ENCODE measurements at places on chromosomes 3 and 15.

DNA sequence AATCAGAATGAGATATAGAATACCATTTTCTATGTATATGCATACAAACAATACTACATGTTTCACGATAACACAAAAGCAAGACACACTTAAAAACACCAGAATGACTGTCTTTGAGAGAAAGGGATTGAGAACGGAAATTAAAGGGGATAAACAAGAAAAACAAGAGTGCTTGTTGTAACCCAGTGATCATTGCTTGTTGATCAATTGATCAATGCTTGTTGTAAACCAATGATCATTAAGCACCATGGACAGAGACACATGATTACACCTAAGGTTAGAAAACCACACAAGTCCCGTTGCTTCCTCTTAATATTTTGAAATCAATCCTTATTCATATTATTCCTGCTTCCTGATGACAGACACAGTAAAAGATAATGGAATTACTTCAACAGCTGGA lies 1.1 kb upstream of the OR4F15 start:
- DNase-seq: no peak

- no peak for DNase-seq
Measured at GRCh38 chr3:38755130-38755529, 60.9 kb downstream of the SCN10A start.

DNA sequence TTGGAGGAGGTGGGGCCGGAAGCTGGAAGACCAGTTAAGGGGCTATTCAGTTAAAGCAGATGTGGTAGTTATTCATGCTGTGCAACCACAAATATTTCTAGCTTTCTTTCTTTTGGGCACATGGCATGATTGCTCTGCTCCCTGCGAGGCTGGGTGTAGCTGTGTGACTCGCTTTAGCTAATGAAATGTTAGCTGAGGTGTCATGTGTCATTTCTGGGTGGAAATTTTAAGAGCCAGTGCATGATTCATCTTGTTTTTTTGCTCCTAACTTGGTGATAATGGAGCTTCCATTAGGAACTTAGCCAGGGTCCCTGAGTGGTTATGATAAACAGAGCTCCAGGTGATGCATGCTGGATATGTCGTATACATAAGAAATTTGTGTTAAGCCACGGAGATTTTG lies 300.6 kb downstream of the SATB1 start:
- no peak for DNase-seq

- no peak for DNase-seq
Measured at GRCh38 chr15:89802231-89802928, 12.3 kb downstream of the ANPEP start.

- DNase-seq: no peak
Measured at GRCh38 chr15:66196602-66197001, 56.9 kb downstream of the MEGF11 start.

- no peak for DNase-seq
Measured at GRCh38 chr3:129703913-129704312, 97.4 kb upstream of the PLXND1 start.

All from effector memory CD4-positive, alpha-beta T cell (primary cell).